ENCODE measurements at places on chromosomes 3 and 15. TPM values are rescaled to one million over a fixed set of nuclear protein-coding genes. Genes with fewer than 3 reads are reported as not detected.

The ARHGAP31 gene
- total RNA-seq, result 2.0 TPM

- no peak for DNase-seq
- H3K36me3 ChIP-seq, result peaks cover 7% of the 10 kb centered on the region
- H3K4me1 ChIP-seq, result peaks cover 65% of the 10 kb centered on the region
- H3K27ac ChIP-seq, result no peak overlapping the region
- peak overlapping the region; percentile 3 for H3K4me3 ChIP-seq
Observed at GRCh38 chr15:42493679-42494078, 1.8 kb upstream of the SNAP23 start.

DNA sequence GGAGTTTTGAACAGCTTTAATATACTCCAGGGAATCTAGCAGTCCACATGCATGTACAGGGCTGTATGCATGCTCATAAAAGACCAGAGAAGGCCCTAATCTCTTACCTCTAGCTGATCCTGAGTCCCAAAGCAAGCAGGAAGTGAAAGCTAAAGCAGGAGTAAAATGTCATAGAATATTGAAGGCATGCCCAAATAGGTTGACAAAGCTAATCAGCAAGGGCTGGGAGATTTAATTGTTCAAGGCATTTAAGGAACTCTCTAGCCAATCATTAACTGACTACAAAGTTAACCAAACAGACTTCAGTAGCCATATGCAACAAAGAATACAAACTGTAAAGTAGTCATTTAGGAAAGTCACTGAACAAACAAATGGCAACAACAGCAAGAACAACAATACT, 85.8 kb upstream of the KBTBD8 start:
- no peaks in the 10 kb centered on the region for H3K27me3 ChIP-seq
- no peak for DNase-seq
- H3K4me1 ChIP-seq, result no peaks in the 10 kb centered on the region
- no peaks in the 10 kb centered on the region for H3K36me3 ChIP-seq
- no peak overlapping the region for H3K4me3 ChIP-seq

GRCh38 chr3:193939527-193939926, 196.4 kb upstream of the HES1 start:
- H3K4me3 ChIP-seq, result no peak overlapping the region
- H3K27ac ChIP-seq, result no peak overlapping the region
- H3K4me1 ChIP-seq, result no peaks in the 10 kb centered on the region
- H3K36me3 ChIP-seq, result no peaks in the 10 kb centered on the region
- H3K27me3 ChIP-seq, result peaks cover 5% of the 10 kb centered on the region

- H3K27me3 ChIP-seq, result peaks cover 11% of the 10 kb centered on the region
- H3K4me1 ChIP-seq, result no peaks in the 10 kb centered on the region
- H3K27ac ChIP-seq, result no peak overlapping the region
- no peaks in the 10 kb centered on the region for H3K36me3 ChIP-seq
- DNase-seq, result no peak
Observed at GRCh38 chr15:79721256-79721655, 175.6 kb downstream of the MTHFS start.

DNA sequence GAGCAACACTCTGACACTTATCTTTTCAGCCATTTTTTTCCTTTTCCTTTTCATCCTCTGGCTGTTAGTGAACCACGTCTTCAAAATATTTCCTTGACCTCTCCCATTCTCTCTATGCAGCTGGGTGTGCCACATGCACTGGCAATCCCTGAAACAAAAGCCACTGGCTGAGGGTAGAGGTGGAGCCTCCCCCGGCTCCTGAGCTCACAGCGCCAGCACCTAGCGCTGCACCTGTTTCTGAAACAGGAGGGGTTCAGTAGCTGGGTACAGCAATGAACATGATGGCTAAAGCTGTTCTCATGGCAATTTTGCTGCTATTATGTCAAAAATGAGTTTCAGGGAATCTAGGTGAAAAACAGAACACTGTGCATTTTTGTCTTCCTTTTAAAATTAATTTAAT, 314.7 kb upstream of the ATP10A start:
- H3K27me3 ChIP-seq, result no peaks in the 10 kb centered on the region
- H3K27ac ChIP-seq, result no peak overlapping the region
- H3K4me3 ChIP-seq, result no peak overlapping the region
- DNase-seq, result no peak
- H3K36me3 ChIP-seq, result no peaks in the 10 kb centered on the region
